Renal pelvis (tissue), 12 donors: ENCODE measurements at places on chromosomes 12 and 14. TPM values are rescaled to one million over a fixed set of nuclear protein-coding genes. Genes with fewer than 3 reads are reported as not detected.

Gene RXYLT1
- polyA plus RNA-seq: 30.6 TPM

- DNase-seq: no peak
Measured at GRCh38 chr14:65703996-65704395, 291.5 kb downstream of the FUT8 start.

- no peak for DNase-seq
Measured at GRCh38 chr12:104823985-104824461, 134.1 kb downstream of the SLC41A2 start.

GRCh38 chr12:66623455-66623854 is 55.4 kb downstream of the GRIP1 start:
- DNase-seq: no peak
